ENCODE measurements at places on chromosomes 12 and 14. TPM values are rescaled to one million over a fixed set of nuclear protein-coding genes. Genes with fewer than 3 reads are reported as not detected.

GRCh38 chr14:77616133-77616453 is 344 bp downstream of the SPTLC2 start:
- no peaks in the 10 kb centered on the region for H3K27me3 ChIP-seq
- peak overlapping the region; percentile 71 for H3K4me3 ChIP-seq
- peaks cover 18% of the 10 kb centered on the region for H3K4me1 ChIP-seq
- peak overlapping the region; percentile 75 for H3K27ac ChIP-seq
- DNase-seq, result no peak

GRCh38 chr12:90399357-90399756 is 555.6 kb downstream of the CCER1 start:
- no peak for DNase-seq
- no peak overlapping the region for H3K27ac ChIP-seq
- no peaks in the 10 kb centered on the region for H3K36me3 ChIP-seq
- H3K4me3 ChIP-seq, result no peak overlapping the region
- no peaks in the 10 kb centered on the region for H3K27me3 ChIP-seq
- no peaks in the 10 kb centered on the region for H3K4me1 ChIP-seq

DNA sequence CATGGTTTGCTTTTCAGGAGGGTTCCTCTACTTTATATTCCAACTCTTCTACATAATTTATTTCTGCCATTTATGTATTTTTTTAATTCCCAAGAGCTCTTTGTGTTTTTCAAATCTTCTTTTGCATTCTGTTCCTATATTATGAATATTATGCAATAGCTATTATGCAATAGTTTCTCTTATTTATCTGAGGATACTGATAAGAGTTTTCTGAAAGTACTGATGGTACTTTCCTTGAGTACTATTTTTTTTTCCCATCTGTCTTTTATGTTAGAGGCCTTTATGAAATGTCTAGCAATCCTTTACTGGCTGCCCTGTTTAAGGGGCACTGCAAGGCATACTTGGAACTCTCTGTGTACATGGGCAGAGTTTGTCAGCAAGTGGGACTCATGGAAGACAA is 93.4 kb downstream of the SLC41A2 start:
- no peak overlapping the region for H3K4me3 ChIP-seq
- no peak for DNase-seq
- no peaks in the 10 kb centered on the region for H3K27me3 ChIP-seq
- H3K36me3 ChIP-seq, result no peaks in the 10 kb centered on the region

- no peaks in the 10 kb centered on the region for H3K27me3 ChIP-seq
- H3K36me3 ChIP-seq, result no peaks in the 10 kb centered on the region
- DNase-seq, result no peak
Observed at GRCh38 chr12:10130042-10130441, at the start of gene CLEC7A. TSS of gene CLEC7A (minus strand) at chr12:10130199. CDS start at chr12:10130082, 117 bp downstream.

GRCh38 chr14:43706900-43707299 is 800.2 kb downstream of the FSCB start:
- no peak overlapping the region for H3K4me3 ChIP-seq
- H3K27me3 ChIP-seq, result no peaks in the 10 kb centered on the region
- no peak for DNase-seq
- H3K4me1 ChIP-seq, result no peaks in the 10 kb centered on the region

DNA sequence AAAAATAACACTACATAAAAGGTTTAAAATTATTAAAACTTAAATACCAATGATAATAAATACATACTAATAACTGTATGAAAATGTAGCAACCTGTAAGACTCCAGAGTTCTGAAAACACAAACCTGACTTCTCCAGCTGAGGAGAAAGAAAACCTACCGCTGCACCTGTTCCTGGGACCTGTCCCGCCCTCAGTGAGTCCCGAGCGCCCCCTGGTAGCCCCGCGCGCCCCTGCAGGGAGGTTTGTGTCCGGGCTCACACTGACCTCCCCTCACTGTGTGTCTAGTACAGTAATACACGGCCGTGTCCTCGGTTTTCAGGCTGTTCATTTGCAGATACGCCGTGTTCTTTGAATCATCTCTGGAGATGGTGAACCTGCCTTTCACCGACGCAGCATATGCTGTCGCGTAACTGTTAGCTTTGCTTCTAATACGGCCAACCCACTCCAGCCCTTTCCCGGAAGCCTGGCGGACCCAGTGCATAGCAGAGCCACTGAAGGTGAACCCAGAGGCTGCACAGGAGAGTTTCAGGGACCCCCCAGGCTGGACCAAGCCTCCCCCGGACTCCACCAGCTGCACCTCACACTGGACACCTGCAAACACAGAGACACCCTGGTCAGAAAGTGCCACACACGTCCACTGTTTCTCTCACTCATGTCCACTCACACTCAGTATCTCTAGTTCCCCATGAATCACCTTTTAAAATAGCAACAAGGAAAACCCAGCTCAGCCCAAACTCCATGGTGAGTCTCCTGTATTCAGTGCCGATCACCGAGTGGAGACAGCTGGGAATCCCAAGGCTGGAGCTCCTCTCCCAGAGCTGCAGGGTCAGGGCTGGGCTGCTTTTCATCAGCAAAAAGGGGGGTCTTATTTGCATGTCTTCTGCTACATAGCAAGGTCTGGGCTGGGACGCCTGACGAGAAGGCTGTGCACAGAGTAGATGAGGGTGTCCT is 1276.3 kb downstream of the TMEM121 start:
- no peak for DNase-seq
- no peaks in the 10 kb centered on the region for H3K4me1 ChIP-seq
- H3K36me3 ChIP-seq, result no peaks in the 10 kb centered on the region
- no peak overlapping the region for H3K27ac ChIP-seq
- no peaks in the 10 kb centered on the region for H3K27me3 ChIP-seq

GRCh38 chr14:84477996-84478395 is 1051.9 kb upstream of the FLRT2 start:
- H3K27ac ChIP-seq, result no peak overlapping the region
- H3K27me3 ChIP-seq, result no peaks in the 10 kb centered on the region
- H3K4me3 ChIP-seq, result no peak overlapping the region
- no peaks in the 10 kb centered on the region for H3K4me1 ChIP-seq
- H3K36me3 ChIP-seq, result no peaks in the 10 kb centered on the region

Gene ZDHHC22
- not detected for total RNA-seq

- H3K27ac ChIP-seq, result no peak overlapping the region
- no peaks in the 10 kb centered on the region for H3K36me3 ChIP-seq
- no peak overlapping the region for H3K4me3 ChIP-seq
- no peaks in the 10 kb centered on the region for H3K27me3 ChIP-seq
Observed at GRCh38 chr14:85308531-85309300, 221.2 kb upstream of the FLRT2 start.

DNA sequence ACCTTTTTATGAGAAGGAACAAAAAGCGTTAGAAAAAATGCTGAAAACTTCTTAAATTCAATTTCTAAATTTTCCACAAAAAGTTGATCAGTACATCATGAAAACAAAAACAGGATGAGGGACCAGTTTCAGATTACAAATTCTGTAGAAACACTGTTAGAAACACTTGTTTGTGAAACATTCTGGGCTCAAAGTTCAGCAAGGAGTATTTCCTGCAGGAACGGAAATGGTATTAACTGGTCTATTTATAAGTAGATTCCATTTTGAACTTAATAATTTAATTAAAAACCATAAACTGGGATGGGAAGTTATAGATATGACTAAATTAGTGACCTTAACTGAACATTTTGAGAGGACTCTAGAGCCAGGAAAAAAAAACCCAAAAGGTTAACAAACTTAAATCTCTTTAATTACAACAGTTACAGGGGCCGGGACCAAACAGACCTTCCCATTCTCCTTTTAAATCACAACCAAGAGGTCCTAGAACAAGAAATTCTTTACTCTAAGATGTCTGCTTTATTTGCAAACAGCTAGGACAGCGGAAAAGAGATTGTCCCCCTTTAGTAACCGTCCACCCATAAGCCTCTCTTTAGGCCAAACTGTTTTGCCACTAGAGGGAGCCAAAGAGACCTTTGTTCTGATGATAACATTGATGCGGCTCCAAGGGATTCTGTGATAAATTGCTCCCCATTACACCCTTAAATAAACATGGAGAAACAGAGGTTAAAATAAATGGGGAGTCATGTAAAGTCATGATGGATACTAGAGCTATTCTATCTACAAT is 69.0 kb upstream of the RERGL start:
- no peak for DNase-seq
- no peak overlapping the region for H3K4me3 ChIP-seq
- no peaks in the 10 kb centered on the region for H3K36me3 ChIP-seq
- H3K27me3 ChIP-seq, result no peaks in the 10 kb centered on the region

DNA sequence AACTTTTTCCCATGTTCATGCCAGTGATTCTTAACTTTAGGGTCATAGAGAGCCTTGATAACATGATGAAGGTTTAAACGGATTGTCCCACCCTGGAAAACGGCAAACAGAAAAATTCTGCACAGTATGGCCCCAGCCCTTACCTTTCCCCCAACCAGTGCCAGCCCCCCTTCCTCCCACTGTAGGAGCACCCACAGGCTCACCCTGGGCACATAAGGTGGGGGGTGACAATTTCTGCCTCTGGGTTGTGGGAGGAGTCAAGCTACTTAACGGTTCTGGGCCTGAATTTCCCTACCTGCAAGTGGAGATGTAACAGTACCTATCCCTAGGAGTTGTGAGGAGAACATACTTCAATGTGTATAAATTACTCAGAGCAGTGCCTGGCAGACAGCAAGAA is 18.0 kb downstream of the XRCC3 start:
- no peak for DNase-seq
- no peaks in the 10 kb centered on the region for H3K27me3 ChIP-seq
- peaks cover 72% of the 10 kb centered on the region for H3K4me1 ChIP-seq
- H3K27ac ChIP-seq, result peak overlapping the region; percentile 16
- peaks cover 25% of the 10 kb centered on the region for H3K36me3 ChIP-seq

- no peak overlapping the region for H3K4me3 ChIP-seq
- H3K4me1 ChIP-seq, result peaks cover 29% of the 10 kb centered on the region
- H3K27ac ChIP-seq, result no peak overlapping the region
- H3K36me3 ChIP-seq, result no peaks in the 10 kb centered on the region
- H3K27me3 ChIP-seq, result no peaks in the 10 kb centered on the region
Observed at GRCh38 chr12:93060666-93061472, 131.8 kb upstream of the EEA1 start.

- no peaks in the 10 kb centered on the region for H3K27me3 ChIP-seq
- no peak overlapping the region for H3K4me3 ChIP-seq
- DNase-seq, result no peak
- no peaks in the 10 kb centered on the region for H3K4me1 ChIP-seq
- no peak overlapping the region for H3K27ac ChIP-seq
- H3K36me3 ChIP-seq, result no peaks in the 10 kb centered on the region
Observed at GRCh38 chr14:33150666-33151428, 212.2 kb downstream of the NPAS3 start.

DNA sequence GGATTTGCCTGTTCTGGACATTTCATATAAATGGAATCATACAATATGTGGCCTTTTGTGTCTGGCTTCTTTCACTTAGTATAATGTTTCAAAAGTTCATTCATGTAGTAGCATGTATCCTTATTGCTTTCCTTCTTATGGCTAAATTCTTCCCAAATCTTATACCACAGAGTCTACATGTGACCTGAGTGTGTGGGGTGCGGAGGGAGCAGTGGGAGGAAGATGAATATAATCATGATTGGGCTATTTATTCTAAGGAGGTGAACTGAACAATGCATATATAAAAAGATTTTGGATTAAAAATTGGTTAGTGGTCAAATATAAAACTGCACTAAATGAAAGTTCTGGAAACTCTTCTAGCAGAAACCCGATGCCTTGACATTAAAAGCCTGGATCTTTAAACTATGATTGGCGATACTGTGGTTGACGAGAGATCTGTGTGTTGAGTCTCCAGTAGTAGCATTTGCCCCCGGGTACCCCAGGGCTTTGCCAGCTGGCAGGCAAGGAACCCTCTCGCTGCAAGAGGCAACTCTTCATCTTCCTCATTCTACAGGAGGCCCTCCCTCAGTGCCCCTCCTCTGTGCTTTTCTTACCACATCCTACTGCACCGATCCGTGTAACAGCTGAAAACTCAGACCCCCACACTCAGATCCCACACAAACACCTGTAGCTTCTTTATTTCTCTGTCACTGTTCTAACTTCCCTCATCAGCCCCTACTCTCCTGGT is 2.6 kb downstream of the CYP46A1 start:
- no peak overlapping the region for H3K27ac ChIP-seq
- H3K27me3 ChIP-seq, result no peaks in the 10 kb centered on the region
- no peak overlapping the region for H3K4me3 ChIP-seq
- H3K4me1 ChIP-seq, result peaks cover 7% of the 10 kb centered on the region
- no peak for DNase-seq
- no peaks in the 10 kb centered on the region for H3K36me3 ChIP-seq

DNA sequence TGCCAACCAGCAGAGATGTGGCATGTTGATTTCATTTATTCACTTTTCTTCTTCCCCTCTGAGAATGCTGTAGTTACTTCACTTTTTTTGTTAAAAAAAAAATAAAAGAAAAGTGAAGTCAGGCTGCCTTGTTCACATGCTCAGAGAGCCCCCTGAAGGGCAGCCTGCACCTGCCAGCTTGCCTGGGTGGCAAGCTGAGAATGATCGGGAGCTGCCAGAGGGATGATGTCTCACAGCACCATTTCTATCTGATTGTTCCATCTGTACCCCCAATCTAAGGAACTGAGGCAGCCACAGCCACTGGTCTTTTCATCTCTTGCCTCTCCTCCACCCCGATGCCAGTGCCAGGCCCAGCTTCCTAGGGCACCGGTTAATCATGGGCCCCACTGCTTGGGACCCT is 118.2 kb downstream of the TSPAN9 start:
- DNase-seq, result no peak
- no peak overlapping the region for H3K27ac ChIP-seq
- no peak overlapping the region for H3K4me3 ChIP-seq

DNA sequence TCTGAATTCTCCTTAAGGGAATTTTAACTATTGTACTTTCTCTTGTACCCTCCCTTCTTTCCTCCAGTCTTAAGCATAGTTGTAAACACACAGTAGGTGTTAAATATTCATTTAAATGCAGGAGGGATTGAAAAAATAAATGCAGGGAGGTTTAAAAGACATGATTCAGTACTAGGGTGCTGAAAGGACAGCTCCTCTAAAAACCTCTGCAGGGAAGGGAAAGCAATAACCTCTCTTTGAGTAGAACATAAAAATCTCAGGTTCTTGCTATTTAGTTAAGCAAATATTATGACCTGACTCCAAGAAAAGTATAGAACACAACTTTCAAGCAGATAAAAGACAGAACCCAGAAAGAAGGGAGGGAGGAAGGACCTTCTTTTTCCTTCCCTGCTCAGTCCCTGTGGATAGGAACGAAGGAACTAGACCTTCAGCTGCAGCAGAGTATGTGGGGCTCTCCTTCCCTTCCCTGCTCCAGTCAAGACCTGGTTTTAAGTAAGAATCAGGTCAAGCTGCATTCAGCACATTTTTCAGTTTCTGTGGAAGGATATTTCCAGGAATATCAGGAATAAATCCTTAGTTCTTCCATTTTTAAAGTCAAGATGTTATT is 4.7 kb downstream of the MAP3K9 start:
- no peak overlapping the region for H3K4me3 ChIP-seq
- H3K27ac ChIP-seq, result no peak overlapping the region
- DNase-seq, result no peak
- H3K36me3 ChIP-seq, result peaks cover 8% of the 10 kb centered on the region
- H3K4me1 ChIP-seq, result peaks cover 10% of the 10 kb centered on the region

- DNase-seq, result no peak
- H3K4me1 ChIP-seq, result peaks cover 31% of the 10 kb centered on the region
- no peaks in the 10 kb centered on the region for H3K27me3 ChIP-seq
- H3K36me3 ChIP-seq, result no peaks in the 10 kb centered on the region
- no peak overlapping the region for H3K4me3 ChIP-seq
Observed at GRCh38 chr12:111453071-111453989, 47.6 kb downstream of the SH2B3 start.
